ENCODE measurements at places on chromosomes 2 and 18.

DNA sequence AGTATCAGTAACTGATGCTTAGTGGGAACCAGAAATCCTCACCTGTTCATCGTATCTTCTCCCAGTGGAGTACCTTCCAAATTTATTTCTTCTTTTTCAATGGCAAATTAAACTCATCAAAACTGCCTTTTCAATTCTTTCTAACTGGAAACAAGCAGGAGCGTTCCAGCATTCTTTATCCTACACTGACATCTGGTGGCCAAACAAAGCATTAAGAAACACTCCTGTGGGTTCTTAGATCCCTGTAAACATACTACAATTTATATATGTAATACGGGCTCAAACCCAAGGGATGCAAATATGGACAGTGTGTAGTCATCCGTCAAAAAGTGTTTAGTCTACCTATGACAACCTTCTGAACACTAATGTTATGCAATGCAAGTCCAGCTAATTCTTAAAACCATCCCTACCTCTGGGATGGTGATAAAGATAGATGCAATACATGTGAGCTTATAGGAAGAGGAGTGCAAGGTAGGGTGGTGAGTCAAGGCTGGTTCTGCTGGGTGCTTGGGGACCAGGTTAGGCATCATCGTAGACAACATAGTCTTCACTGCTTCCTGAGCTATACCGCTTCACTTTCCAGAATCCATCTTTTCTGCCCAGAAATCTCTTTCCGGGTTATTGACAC is 375.0 kb downstream of the CTNNA2 start:
- no peak for DNase-seq

DNA sequence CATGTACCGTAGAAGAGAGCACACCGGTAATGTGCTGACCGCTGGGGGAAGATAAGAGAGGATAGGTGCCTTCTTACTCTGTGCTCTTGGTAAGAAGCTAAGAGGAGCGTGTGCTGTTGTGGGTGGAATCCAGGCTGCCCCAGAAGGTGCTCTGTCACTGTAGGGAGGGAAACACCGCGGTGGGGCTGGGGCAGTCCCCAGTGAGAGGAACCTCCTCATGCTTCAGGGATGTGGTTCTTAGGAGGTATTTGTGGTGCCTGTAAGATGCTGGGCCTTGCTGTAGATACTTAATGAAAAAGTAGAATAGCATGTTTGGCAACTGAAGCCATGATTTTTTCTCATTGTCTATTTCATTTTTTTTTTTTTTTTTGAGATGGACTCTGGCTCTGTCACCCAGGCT is 1.1 kb downstream of the COLEC11 start:
- no peak for DNase-seq

DNA sequence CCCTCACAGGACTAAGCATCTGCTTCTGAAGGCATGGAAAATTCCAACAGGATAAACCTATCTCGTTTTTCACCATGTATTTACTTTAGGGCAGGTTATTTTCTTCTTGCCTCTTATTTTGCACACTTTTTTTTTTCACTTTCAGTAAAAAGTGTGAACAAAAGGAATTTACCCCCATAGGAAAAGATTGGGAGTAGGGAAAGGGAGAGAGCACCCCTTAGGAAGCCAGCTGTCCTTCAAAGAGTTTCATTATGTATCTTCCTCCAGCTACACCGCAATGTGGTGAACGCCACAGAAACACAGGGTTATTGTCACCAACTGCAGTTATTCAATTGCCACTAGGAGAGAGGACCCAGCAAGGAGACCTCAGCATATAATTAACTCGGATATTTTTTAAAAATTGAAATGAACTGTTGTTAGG is 286.2 kb upstream of the VRK2 start:
- no peak for DNase-seq

DNA sequence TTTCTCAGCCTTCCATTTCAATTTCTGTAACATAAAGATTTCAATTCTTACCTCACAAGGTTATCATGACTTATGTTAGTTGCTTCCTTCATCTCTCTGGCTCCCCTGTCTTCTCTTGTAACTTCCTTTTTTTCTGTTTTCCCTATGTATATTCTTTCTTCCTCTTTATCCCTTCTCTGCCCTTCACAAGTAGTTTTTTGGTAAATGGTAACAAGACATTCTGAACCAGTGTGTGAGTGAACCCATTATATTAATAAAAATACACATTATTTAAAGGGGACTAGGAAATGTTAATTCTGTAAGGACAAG is 8.4 kb downstream of the ACSL3 start:
- no peak for DNase-seq

DNA sequence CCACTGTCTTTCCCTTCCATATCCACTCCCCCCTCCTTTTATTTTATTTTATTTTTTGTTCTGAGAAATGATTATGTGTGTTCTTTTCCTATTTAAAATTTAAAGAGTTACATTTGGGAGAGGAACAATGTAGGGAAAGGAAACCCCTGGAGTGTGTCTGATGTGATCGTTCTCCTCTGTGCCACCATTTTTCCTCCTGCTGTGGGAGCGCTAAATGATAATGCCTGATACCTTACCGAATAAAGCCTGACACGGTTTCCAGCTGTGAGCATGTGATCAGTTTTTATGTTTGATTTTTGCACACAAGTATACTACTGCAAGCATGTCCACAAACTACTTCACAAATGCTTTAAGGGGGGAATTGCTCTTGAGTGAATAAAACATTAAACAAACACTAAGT is 317.8 kb upstream of the FANCL start:
- DNase-seq = no peak

DNA sequence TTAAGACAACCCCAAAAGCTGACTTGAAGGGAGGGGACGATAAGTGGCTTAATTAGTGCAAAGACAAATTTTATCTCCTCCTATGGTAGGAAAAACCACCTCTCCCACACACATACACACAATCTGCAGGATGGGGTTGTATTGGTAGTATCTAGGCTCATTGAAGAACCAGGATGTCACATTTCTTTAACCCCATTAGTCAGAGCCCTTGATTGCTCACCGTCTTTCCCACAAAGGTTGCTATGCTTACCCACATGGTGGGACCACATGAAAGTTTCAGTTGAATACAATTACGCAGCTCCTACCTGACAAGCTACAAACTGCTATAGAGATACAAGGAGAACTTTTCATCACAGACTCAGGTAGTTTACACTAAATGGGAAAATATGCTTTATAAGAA is 765.0 kb upstream of the CELF4 start:
- DNase-seq = no peak

GRCh38 chr2:9773903-9774239 is 69.4 kb upstream of the TAF1B start:
- no peak for DNase-seq

GRCh38 chr18:79457652-79458051 is 61.9 kb downstream of the NFATC1 start:
- DNase-seq = no peak

DNA sequence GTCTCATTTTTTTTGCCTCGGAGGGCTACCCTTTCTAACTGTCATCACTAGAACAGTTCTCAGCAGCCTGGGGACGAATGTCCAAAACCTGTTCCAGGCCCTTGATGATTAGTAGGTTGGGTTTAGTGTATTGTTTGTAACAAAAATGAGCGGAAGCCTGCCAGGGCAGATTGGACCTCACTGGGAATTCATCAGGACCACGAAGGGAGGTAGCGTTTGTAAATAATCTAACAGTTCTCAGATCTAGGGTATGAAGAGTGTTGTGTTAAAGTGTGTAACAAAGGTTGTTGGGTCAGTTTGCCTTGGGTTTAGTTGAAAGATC is 799 bp downstream of the CEP68 start:
- DNase-seq = no peak

DNA sequence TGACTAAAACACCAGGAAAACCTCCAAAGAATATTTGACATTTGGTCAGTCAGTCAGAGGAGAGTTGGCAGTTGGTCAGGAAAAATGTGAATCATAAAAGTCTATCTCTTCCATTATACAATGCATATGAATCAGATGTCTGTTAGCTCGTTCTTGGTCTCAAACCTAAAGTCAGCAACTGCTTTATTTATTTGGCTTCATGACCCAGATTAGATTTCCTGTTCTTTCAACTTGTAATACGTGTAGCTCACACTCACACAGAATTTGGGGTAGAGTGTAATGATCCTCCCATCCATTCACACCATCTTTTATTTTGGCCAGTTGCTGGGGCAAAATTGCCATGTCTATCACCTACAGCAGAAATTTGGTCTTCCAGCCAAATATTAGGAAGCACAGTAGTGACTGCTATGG is 81.9 kb upstream of the COL5A2 start:
- no peak for DNase-seq

GRCh38 chr2:45264227-45265225 is 255.3 kb upstream of the SIX2 start:
- DNase-seq = no peak

- DNase-seq = no peak
Observed at GRCh38 chr18:22207021-22207758, 37.8 kb downstream of the GATA6 start.

DNA sequence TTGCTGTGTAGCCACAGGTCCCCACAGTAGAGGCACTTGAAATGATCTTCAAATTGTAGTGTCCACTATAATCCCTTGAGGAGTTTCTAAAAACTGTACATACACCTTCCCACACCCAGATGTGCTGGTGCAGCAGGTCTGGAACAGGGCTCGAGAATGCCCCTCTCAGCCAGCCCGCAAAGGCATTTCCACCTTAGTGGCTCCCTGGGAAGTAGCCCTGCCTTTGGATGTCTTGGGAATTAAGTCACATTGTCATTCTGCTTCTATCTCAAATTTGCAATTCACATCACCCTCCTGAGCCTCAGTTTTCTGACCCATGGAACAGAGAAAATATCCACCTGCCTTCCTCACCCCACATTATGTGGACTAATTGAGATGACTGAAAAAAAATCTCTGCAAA is 44.3 kb upstream of the TCF7L1 start:
- DNase-seq = no peak

DNA sequence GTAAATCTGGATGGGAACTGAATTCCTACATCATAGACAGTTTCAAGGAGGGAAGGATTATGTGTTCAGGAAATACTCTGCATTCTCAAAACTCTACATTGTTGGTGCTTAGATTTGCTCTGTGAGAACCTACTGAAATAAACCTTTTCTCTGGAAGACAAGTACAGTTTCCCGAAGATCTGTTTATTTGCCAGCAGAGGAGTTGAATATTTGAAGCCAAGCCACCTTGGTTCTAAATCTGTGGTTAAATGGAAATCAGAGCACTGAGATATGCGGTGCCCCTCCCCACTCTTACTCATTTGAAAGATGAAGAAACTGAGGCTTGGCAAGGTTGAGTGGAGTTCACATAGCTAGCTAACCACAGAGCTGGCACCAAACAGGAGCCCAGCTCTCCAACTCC is 146.3 kb upstream of the CTAGE1 start:
- DNase-seq = no peak

GRCh38 chr2:187774551-187775071 is 220.4 kb upstream of the TFPI start:
- no peak for DNase-seq

- no peak for DNase-seq
Observed at GRCh38 chr2:198448789-198449188, 644.4 kb downstream of the PLCL1 start.

DNA sequence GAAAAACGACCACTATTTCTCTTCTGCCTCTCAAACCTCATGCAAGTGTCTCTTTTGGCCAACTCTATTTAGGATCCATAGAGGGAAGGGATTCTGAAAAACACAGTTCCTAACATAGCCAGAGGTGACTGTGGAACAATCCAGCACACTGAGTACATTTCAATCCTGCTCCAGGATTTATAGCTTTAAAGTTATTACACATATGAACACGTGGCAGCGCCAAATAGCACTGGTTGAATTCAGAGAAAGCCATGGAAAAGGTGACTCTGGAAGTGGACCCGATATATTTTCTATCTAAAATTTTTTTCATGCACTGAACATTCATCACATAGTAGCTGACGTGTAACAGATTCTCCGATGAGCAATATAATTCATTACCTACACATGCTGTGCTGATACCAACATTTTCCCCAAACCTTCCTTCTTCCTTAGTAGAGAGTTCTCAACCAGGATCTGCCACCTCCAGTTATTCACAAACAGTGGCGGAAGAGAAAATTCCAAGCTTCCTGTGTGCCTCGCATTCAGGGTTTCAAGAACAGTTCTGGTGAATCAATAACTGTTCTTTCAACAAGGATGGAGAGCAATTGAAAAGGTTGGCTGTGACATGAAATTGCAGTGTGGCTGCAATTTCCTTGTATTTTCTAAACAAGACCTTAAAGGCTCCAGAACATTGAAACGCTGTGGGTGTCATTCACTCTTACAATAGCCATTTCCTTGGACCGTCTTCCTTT is 25.7 kb upstream of the TTR start:
- DNase-seq = no peak

DNA sequence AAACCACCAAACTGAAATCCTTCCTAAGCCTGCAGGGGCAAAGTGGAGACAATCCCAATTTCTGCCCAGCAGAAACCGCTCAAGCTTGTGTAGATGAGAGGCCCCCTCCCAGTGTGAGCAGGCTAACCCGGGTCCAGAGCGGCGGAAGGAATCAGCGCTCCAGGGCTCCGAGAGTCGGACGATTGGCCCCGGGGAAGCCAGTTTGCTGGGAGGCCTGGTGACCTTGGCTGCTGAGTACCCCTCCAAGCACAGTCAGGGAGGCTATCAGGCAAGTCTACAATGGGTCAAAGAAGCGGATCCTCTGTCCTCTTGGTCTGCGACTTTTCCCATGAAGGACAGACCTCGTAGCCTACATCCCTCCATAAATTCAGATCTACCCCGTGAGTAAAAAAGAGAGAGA is 16.8 kb upstream of the EN1 start:
- DNase-seq = no peak

- no peak for DNase-seq
Observed at GRCh38 chr2:144349674-144350073, 170.2 kb downstream of the ZEB2 start.

- DNase-seq = no peak
Observed at GRCh38 chr18:78915446-78916008, 64.1 kb upstream of the SALL3 start.

DNA sequence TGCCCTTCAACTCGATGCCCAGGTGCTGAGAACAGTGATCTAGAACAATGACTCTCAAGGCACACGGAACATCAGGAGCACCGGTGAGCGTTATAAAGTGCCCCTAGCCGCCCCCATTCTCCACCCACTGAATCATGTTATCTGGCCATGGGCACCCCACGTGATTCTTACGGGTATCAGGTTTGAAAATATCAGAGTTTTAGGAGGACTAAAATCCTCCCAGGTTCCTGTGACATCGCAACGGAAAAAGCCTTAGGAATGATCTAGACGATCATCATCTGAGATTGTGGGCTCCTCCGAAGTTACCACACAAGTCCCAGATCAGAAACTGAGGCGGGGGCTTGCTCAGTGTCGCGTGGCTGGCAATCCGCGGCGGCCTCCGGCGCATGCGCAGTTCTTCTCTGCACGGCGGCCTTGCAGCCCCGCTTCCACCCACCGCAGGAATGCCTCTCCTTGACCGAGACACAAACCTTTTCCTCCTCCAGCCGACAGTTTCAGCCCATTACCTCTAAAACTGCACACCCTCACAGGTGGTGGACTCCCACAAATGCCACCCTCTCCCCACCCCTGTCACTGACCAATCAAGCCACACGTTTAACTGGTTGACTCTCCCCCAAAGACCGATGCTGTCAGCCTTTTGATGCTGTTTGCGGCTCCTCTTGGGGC is 5.8 kb upstream of the MRPL33 start:
- DNase-seq = no peak

GRCh38 chr2:71936076-71937030 is 211.3 kb downstream of the CYP26B1 start:
- DNase-seq = no peak

GRCh38 chr2:219627103-219628100 is at the start of gene SLC4A3:
Gene SLC4A3, plus strand, starts transcription at chr2:219627630. Its CDS starts 363 bp downstream, at chr2:219627993.
- DNase-seq = no peak

GRCh38 chr18:3479978-3480509 is 30.1 kb downstream of the TGIF1 start:
- no peak for DNase-seq

- no peak for DNase-seq
Observed at GRCh38 chr2:80338794-80339193, 34.2 kb upstream of the LRRTM1 start.
